GM12864 (cell line): ENCODE measurements at places on chromosomes 7 and 10.

- no peak for DNase-seq
Measured at GRCh38 chr7:150846291-150847115, 5.8 kb upstream of the AOC1 start.

GRCh38 chr7:69276011-69276729 lies 322.1 kb upstream of the AUTS2 start:
- no peak for DNase-seq

DNA sequence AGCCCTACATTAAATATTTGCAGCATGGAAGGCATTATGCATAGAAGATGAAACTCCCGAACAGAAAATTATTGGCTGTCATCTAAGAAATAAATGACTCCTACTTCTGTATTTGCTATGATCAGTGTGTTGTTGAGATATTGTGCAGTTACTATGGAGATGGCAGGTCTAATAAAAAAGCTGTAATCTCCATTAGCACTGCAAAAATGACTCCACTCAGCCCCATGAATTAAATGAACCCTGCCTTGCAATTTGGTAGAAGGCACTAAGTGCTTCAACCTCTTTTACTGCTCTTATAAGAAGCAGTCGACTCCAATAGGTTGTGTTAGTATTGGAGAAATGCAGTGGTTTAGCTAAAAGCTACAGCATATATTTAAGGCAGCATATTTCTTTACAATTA lies 290.0 kb upstream of the PHYHIPL start:
- DNase-seq: no peak

GRCh38 chr10:107081644-107082043 lies 82.9 kb downstream of the SORCS1 start:
- DNase-seq: no peak

- no peak for DNase-seq
Measured at GRCh38 chr7:84647797-84648757, 453.5 kb upstream of the SEMA3A start.

- DNase-seq: no peak
Measured at GRCh38 chr10:127035827-127036226, 130.6 kb downstream of the DOCK1 start.

DNA sequence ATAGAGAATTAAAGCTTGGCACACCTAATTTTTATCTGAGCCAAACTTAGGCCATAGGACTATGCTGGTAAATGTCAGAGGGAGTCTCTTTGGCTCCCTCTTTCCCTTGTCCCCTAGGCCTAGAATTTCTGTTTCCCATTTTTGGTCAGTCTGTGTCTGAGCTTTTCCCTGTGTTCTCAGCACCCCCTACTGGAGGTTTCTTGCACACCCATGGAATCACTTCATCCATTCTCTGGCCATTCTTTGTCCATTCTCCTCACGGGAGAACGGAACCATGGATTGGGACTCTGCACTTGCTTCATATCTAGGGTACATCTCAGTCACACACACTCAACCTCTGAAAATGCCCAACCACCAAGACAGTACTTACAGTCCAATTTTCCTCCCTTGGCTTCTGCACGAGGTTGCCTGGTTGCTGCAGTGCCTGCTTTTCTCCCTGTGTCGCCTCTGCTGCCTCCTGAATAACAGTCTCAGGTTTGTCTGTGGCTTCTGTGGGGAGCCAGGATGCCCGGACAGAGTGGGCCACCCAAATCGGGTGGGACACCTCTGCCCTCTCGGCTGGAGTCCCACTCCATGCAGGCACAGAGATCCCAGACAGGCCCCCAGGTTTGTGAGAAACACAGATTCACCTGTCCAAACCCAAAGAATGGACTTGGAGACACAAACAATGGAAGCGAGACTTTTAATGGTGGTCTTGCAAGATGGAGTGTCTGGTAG lies 35.1 kb upstream of the DNAH11 start:
- DNase-seq: peak; percentile 3

GRCh38 chr7:12564996-12565764 lies 5.3 kb upstream of the SCIN start:
- DNase-seq: no peak

DNA sequence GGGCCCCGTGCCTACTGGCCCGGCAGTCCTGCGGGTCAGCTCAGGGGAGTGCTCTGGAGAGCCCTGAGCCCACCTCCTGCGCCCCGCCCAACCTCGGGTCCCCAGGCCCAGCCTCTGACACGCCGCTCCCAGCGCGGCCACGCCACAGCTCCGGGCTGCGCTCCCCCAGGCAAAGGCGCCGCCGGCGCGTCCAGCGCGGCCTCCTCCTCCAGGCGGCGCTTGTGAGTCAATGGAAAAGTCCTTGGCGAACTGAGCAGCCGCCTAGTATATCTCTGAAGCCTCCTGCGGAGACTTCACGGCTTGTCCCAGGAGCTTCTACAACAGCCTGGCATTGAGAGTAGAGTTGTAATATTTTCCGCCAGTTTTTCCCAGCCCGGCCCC lies 29.5 kb upstream of the BMS1 start:
- DNase-seq: no peak

- no peak for DNase-seq
Measured at GRCh38 chr7:1596181-1597043, 26.6 kb upstream of the PSMG3 start.

GRCh38 chr10:81953420-81953819 lies 78.4 kb downstream of the NRG3 start:
- DNase-seq: no peak

DNA sequence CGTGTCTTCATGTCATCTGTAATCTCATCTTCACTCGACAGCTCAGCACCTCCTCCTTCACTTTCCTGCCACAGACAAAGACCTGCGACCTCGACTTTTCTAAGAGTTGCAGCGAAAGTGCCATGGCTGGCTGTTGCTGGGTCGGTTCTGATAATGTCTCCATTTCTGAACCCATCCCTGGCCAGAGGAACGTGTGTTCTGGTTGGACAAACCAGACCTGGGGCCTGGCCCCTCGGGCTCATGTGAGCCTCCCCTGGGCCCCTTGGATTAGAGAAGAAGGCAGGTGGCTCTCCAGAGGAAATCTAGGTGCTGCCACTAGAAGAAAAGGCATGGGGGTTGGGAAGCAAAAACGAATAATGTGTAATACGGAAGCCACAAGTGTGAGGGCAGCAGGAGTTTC lies 273.7 kb downstream of the GLRX3 start:
- no peak for DNase-seq

- DNase-seq: no peak
Measured at GRCh38 chr7:158390460-158390859, 197.2 kb downstream of the PTPRN2 start.

- DNase-seq: no peak
Measured at GRCh38 chr7:28629216-28629842, 217.0 kb downstream of the CREB5 start.

- no peak for DNase-seq
Measured at GRCh38 chr10:100109670-100110069, 28.0 kb upstream of the CPN1 start.

DNA sequence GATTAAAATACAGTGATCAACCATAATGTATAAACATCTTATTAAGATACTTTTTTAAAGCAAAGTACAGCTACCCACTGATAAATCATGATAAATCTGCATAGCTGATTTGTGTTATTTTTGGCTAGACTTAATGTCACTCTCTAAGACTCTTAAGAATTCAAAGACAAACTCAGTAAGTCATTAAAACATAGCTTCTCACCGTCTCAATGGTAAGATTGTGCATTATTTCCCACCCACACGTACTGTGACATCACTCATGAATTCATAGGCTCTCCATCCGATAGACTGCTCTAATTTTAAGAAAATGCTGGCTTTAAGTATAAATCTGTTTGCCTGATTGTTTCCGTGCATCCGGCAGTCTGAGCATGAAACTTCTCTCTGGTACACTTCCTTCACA lies 266.1 kb downstream of the GLI3 start:
- DNase-seq: no peak

DNA sequence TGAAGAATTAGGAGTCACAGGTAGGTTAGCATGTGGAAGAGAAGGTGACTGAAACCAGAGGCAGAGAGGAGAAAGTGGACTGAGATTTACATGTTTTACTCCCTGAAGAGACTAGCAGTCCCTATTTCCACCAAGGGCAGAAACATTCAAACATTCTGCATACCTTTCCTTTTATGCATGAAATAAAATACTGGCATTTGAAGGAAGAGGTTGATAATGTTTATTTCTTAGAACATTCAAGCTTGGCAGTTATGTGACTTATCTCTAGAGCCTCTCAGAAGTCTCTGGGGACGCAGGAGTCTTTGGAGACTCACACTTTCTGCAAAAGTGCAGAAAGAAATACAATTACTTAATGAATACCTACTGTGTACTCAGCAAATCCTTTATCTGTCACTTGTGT lies 507.1 kb upstream of the C7orf33 start:
- DNase-seq: no peak

DNA sequence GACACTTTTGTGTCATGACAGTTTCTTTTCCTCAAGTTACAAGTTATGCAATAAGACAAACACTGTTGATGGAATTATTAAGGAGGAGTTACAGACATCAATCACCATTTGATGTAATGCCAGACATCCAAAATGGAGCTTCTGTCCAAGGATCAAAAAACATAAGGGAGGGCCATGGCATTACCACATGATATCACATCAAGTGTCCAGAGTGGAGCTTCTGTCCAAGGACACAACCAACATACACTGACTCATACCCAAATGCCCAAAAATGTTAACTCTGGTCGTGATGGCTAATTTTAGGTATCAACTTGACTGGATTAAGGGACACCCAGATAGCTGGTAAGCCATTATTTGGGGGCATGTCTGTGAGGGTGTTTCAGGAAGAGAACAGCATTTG lies 140.4 kb downstream of the DOCK4 start:
- no peak for DNase-seq

DNA sequence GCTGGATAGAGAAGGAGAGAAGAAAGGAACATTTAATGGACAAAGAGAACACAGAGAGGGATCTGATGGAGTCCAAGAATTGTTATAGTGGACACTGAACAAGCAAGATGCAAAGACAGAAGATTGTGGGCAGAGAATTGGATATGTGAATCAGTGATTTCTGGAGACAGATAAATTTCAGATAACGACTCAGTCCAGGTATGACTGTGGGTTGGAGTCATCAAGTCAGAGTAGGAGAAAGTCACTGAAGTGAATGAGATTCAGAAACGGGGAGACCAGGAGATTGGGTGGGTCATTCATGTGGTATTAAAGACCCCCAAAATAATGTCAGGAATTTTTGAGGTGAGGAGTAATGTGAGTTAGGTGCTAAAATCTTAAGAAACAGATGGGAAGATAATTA lies 23.0 kb downstream of the ASB4 start:
- DNase-seq: no peak

DNA sequence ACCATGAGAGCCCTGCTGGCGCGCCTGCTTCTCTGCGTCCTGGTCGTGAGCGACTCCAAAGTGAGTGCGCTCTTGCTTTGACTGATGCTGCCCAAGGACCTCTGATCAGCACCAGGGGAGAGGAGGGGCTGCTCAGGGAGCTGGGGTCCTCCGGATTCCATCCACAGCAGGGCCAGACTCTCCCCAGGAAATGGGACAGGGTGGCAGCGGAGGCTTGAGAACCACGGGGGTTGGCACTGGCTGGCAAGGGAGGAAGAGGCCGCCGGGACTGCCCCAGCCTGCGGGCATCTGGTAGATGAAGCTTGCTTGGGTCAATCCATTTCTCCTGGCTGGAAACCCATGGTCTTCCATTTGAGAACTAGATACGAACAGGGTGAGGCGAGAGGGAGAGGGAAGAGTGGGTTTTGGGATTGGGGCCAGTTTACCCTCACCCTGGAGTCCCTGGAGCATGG lies 647 bp downstream of the PLAU start:
- no peak for DNase-seq

- no peak for DNase-seq
Measured at GRCh38 chr7:23721456-23721855, 11.4 kb downstream of the STK31 start.

- no peak for DNase-seq
Measured at GRCh38 chr7:3404501-3404900, 103.4 kb downstream of the SDK1 start.

DNA sequence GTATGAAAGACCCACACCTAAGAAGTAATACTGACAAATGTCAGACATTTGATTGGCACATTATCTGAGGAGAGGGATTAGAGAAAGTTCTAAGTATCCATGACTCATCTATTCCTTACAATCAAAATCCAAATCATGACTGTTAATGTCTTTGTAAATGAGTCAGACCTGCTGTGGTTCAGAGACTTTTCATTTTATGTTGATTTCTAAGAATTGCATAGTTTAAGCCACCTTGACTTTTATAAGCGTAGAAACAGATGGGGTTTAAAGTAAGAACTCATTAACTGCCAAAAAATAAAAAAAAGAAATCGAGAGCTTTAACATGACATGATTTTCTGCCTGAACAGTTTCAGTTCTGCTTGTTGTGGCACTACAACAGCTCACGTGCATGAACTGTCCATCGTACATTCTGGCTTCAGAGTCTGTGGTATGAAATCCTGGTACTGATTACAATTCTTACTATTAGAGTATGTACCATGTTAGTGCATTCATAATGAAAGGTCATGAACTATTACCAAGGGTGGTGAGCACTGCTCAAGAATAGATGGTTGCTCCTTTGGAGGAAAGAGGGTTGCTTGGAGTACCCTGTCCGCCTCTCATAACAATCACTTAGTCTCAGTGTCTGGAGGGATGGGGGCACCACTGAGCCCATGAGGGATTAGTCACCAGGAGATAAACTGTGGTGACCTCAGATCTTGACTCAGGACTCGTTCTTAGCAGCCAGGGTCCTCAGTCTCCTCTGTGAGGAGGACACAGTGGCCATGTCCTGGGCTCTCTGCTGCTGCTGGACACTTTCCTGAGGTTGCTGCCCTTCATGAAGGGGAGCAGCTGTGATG lies 42.2 kb downstream of the ACSM6 start:
- peak; percentile 90 for DNase-seq

DNA sequence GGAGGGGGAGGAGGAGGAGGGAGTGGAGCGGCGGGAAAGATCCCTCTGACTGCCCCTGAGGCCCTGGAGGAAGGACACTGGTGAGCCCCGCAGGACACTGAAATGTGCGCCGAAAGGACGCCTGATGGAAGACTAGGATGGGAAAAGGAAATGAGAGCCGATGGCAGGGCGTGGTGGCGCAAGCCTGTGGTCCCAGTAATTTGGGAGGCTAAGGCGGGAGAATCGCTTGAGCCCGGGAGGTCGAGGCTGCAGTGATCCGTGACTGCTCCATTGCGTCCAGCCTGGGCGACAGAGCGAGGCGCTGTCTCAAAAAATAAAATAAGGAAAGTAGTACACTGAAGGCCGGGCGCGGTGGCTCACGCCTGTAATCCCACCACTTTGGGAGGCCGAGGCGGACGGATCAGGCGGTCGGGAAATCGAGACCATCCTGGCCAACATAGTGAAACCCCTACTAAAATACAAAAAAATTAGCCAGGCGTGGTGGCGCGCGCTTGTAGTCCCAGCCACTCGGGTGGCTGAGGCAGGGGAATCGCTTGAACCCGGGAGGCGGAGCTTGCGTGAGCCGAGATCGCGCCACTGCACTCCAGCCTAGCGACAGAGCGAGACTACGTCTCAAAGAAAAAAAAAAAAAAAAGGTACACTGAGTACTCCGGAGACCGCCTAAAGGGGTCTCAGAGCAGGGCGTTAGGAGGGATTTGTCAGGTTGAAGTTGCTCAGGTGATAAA lies 561 bp upstream of the HNRNPF start:
- no peak for DNase-seq

GRCh38 chr7:50667338-50667737 lies 102.1 kb upstream of the DDC start:
- no peak for DNase-seq

GRCh38 chr10:110724937-110725336 lies 80.8 kb downstream of the RBM20 start:
- no peak for DNase-seq
